ENCODE measurements at places on chromosomes 2 and 18. TPM values are rescaled to one million over a fixed set of nuclear protein-coding genes. Genes with fewer than 3 reads are reported as not detected.

Gene TCF4
- 131 TPM for total RNA-seq

GRCh38 chr18:59388817-59389216 lies 29.8 kb upstream of the LMAN1 start:
- DNase-seq = no peak

- no peak for DNase-seq
These were observed 49.8 kb downstream of the LYPD6 start for GRCh38 chr2:149380205-149380604.

GRCh38 chr18:25052511-25052921 lies 299.4 kb downstream of the ZNF521 start:
- no peak for DNase-seq

GRCh38 chr18:13809531-13810255 lies 14.3 kb upstream of the MC5R start:
- no peak for DNase-seq

All from sigmoid colon (tissue), 7 donors.